Activated naive CD4-positive, alpha-beta T cell treated with anti-CD3 and anti-CD28 coated beads, Interleukin-2, amount 50 U/mL, for 16 hours (primary cell): ENCODE measurements at places on chromosomes 3 and 15.

DNA sequence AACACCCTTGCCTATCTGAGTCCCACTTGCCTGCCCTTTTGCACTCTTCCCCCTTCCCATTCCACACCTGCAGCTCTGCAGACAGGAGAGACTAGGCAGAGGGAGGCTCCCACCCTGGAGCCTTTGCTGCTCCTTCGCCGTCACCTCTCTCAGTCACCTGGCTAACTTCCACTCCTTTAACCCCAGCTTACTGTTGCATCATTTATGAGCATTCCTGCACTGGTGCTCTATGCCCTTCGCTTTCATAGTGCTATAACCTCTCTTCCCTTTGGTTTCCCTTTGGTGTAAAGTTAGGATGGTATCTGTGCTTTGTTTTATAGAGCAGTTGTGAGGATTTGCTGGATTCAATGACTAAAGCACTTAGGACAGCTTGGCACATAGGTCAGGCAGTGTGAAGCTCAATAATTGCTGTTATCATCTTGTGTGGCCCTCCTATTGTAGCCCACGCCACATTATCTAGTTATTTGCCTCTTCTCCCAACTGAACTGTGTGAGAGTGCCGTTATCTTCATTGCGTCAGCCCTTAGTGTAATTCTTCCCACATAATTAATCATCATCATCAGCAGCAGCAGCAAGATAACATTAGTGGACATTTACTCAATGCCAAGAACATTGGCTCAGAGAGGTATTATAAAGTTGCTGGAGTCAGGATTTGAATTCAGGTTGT lies 253.9 kb downstream of the CACNA2D3 start:
- DNase-seq = no peak

- DNase-seq = no peak
Measured at GRCh38 chr3:72290859-72291638, 506.1 kb upstream of the PROK2 start.

GRCh38 chr3:46102780-46103130 lies 75.5 kb upstream of the XCR1 start:
- DNase-seq = no peak

DNA sequence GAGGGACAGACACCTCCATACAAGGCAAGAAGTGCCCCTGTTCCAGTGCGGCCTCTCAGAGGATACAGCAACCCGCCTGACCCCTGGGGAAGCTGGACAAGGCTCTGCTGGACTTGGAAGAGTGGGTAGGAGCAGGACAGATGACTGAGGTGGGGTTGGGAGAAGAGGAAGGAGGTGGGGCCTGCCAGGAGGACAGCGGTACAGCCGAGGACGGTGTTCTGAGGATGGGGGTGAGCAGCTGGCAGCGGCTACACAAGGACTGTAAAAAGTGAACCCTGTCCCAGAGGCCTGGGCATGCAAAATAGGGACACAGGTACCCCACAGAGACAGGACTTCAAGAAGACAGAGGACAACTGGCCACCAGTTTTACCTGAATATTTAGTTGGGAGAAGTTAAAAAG lies 23.5 kb upstream of the ELP6 start:
- DNase-seq = no peak

- peak; percentile 98 for DNase-seq
Measured at GRCh38 chr3:52455283-52456168, at the start of gene NISCH. TSS of gene NISCH (plus strand) at chr3:52455604. CDS start at chr3:52455642, 38 bp downstream.

GRCh38 chr3:69914395-69914794 lies 85.1 kb upstream of the SAMMSON start:
- DNase-seq = no peak

DNA sequence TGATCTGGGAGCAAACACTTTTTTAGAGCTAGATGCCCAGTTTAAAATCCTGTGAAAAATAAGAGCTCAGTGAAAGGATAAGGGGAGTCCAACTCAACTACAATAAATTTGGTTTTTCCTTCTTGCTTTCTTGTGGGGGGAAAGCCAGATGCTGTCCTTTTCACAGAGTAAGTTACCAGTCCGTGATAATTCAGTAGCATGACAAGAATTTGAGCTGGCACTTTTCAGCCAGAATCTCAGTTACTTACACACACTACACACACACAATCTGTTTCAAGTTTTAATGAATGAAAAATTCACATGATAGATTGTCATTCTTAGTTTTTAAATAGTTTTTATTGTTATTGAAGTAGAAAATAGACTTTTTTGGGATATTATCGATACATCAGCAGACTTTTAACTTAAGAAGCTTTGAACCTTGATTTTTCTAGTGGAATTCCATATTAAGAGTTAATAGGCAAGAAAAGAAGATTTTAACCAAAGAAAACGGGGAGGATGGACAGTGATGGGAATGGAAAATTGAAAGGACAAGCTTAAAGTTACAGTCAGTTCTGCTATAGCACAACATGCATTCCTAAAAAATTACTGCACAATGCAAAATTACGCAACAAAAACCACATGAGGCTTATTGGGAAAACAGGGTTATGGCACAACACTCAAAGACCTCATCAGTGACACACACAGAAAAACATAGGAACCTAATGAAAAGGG lies 47.0 kb downstream of the PSMD6 start:
- no peak for DNase-seq

GRCh38 chr3:107833722-107834416 lies 257.0 kb downstream of the CD47 start:
- DNase-seq = no peak

GRCh38 chr3:42192334-42193200 lies 73.4 kb downstream of the CCK start:
- DNase-seq = no peak

DNA sequence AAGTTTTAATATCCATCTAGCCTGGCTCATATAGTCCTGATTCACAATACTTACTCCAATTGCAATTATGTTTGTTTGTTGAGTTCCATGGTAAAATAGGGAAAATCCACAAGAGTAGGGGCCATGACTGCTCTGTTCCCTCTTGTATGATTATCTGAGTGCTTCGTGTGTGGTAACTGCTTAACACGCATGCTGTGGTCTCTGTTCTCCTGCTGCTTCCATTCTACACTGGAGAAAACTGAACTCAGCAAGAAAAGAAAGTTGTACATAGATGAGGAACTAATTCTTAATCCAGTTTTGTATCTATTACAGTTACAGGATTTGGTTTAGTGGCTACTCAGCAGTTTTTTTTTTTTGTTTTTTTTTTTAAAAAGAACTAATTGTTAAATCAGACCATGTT lies 223.0 kb upstream of the SATB1 start:
- DNase-seq = no peak

GRCh38 chr3:57966829-57967228 lies 41.4 kb upstream of the FLNB start:
- no peak for DNase-seq

- DNase-seq = no peak
Measured at GRCh38 chr15:40990080-40990479, 36.8 kb downstream of the CHAC1 start.
